ENCODE measurements at places on chromosomes 13 and 19.

GRCh38 chr13:98348466-98349200, 171.6 kb upstream of the RNF113B start:
- DNase-seq: no peak

DNA sequence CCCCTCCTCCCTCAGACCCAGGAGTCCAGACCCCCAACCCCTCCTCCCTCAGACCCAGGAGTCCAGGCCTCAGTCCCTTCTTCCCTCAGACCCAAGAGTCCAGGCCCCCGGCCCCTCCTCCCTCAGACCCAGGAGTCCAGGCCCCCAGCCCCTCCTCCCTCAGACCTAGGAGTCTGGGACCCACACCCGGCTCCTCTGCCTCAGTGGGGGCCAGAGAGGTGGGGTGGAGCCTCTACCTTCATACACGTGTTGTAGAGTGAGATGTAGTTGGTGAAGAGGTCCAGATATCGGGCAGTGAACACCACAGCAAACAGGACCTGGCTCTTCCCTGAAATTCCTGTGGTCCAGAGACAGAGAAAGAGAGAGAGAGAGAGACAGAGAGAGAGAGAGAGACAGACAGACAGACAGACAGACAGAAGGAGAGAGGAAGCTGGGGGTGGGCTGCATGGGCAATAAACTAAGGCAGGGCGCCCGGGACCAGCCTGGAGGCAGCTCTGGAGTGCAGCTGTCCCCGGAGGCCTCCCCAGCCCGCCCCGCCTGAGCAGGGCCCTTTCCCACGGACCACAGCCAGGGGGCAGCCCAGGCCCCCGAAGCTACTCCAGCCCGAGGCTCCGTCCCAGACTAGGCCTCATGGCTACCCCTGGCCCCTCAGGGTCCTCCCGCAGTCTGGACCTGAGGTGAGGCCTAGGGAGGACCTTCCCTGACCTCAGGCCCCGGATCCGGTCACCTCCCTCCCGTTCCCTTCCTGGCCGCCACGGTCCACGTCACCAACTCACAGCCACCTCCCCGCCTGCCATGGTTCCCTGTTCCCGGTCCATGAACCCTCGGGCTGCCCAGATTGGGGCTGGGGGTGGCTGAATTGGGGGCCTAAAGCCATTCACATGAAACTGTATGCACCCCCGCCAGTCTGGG, 907 bp downstream of the KDELR1 start:
- DNase-seq: peak; percentile 62

GRCh38 chr13:33018886-33019285, 2.7 kb downstream of the KL start:
- no peak for DNase-seq

- DNase-seq: no peak
Measured at GRCh38 chr13:51534041-51534817, 50.0 kb upstream of the WDFY2 start.

DNA sequence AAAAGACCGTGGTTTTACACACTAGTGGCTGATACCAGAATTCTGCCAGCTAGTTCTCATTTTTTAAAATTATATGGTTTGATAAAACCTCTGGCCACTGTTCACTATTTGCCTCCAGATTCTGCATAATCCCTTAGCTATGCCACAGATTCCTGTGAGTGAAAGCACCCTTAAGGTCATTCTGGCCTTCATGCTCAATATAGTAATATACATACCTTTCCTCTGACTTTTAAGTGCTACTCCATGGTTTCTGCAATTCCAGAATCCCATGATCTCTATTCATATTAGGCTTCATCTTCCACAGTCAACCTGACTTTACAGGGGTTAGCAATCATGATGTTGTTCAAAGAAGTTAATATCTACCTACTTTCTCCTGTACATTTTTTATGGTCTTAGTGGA, 274.1 kb upstream of the EDNRB start:
- peak; percentile 28 for DNase-seq

DNA sequence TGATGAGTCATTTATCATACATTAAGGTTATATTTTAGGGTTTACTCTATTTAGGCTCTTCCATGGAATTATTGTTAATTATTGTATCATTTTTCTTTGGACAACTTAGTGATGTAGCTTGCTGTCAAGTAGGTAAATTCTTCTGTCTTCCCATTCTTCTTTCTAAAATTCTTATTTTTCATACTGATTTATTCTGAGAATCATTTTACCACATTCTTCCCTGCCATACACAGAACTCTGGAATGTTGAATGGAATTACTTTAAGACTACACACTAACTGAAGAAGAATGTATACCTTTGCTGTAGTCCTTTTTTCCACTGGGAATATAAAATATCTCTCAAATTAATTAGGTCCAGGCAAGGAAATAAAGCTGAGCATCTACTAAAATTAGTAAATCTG, 24.5 kb upstream of the SLC7A1 start:
- DNase-seq: peak; percentile 76

DNA sequence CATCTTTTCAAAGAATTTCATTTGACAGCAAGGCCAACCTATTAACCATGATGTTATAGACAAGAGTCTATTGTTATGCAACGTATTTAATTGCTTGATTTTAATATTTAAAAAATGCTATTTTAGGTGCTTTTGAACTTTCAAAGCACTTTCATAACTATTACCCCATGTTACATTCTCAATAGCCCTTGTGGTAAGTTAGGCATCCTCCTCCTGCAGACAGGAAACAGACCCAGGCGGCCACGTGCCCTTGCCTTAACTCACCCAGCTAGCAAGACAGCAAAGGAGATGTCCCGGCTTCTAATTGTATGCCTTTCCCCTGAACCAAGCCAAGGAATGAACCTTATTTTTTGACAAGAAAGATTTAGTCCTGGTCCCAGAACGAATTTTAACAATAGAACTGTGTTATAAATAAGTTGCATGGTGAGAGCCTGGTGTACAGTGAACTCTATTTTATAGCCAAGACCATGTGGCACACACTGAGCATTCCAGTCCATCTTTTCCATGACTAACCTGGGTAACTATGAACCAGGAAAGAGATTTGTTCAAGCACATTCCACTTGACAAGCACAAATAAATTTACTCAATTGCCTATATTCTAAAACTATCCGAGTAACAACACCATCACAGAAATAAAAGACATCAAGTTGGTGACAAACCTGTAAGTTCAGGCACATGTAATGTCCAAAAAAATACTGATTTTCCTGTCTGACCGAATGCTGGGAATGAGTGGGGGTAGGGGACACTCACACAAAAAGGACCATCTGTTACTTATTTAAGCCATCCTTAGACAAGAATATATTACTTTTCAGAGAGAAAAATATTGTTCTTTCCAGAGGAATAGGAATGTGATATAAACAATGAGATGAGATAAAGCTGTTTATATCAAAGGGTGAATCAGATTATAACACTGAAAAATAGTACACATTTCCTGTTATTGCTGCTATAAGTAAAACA, 163.0 kb downstream of the EFNB2 start:
- DNase-seq: peak; percentile 81

DNA sequence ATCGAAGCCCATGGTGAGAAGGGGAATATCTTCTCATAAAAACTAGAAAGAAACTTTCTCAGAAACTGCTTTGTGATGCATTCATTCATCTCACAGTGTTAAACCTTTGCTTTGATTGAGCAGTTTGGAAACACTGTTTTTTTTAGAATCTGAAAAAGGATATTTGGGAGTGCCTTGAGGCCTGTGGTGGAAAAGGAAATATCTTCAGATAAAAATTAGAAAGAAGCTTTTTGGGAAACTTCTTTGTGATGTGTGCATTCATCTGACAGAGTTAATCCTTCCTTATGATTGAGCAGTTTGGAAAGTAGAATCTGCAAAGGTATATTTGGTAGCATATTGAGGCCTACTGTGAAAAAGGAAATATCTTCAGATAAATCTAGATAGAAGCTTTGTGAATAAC, 1594.9 kb downstream of the UQCRFS1 start:
- DNase-seq: no peak

DNA sequence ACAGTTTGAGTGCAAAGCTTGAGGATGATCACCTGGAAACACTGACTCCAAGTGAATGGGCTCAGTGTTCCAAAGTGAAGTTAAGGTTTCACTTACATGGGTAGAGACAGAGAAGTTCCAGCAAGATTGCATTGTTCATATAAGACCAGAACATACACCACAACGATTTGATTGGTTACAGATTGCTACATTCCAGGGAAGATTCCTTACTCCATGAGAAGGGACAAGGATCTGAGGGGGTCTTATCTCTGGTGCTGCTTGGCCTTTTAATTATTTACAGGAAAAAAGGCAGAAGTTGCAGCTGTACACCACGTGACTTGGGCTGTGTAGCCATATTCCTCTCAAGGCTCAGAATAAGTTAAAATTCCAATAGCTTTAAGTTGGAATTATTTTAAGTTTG, 12.3 kb downstream of the WDFY2 start:
- peak; percentile 44 for DNase-seq

GRCh38 chr19:58037927-58038687, 4.3 kb downstream of the ZSCAN1 start:
- DNase-seq: no peak

GRCh38 chr13:49210669-49211068, 9.5 kb upstream of the MLNR start:
- no peak for DNase-seq

DNA sequence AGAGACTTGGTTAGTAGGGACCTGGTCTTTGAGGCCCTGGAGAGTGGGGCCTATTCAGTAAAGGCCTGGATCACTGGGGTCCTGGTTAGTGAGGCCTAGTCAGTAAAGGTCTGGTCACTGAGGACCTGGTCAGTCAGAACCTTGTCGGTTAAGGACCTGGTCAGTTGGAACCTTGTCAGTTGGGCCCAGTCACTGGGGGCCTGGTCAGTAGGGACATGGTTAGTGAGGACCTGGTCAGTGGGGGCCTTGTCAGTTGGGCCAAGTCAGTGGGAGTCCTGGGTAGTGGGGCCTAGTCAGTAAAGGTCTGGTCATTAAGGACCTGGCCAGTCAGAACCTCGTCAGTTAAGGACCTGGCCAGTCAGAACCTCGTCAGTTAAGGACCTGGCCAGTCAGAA, 43.2 kb upstream of the TPM4 start:
- DNase-seq: no peak

- DNase-seq: no peak
Measured at GRCh38 chr13:20001366-20002190, 43.1 kb downstream of the ZMYM2 start.

GRCh38 chr13:52896827-52897659, 48.6 kb upstream of the PCDH8 start:
- DNase-seq: no peak

- DNase-seq: no peak
Measured at GRCh38 chr19:1844513-1845124, 3.7 kb downstream of the REXO1 start.

DNA sequence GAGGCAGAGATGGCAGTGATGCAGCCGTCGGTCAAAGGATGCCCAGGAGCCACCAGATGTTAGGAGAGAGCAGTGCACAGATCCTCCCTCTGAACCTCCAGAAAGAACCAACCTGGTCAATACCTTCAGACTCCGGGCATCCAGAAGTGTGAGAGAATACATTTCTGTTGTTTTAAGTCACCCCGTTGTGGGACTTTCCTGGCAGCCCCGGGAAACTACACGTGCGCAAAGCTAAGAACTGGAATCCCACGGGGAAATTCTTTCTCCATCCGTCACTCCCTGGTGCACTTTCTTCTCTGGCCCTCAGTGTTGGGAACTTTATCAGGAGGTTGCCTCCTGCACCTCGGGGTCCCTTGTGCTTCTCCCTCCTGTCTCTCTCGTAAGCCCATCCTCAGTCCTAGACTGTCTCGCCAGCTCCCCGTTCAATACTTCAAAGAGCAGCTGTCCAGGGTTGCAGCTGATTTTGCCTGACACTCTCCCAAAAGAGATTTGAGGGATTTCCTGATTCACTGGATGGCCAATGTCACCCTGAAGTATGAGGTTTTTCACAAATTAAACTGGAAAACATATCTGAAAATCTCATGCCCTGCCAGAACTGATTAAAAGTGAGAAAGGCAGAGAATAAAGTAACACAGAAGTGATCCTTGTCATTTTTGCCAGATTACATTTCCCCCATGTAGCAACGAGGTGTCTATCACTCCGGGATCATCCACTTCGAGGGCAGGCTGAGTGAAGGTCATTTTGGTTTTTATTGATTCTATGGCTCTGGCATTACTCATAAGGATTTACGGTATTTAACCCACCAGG, 136.8 kb downstream of the DCT start:
- DNase-seq: no peak

GRCh38 chr13:33279414-33280278, 5.9 kb downstream of the STARD13 start:
- DNase-seq: peak; percentile 87

- peak; percentile 69 for DNase-seq
Measured at GRCh38 chr19:41570639-41571112, 5.3 kb upstream of the CEACAM21 start.

DNA sequence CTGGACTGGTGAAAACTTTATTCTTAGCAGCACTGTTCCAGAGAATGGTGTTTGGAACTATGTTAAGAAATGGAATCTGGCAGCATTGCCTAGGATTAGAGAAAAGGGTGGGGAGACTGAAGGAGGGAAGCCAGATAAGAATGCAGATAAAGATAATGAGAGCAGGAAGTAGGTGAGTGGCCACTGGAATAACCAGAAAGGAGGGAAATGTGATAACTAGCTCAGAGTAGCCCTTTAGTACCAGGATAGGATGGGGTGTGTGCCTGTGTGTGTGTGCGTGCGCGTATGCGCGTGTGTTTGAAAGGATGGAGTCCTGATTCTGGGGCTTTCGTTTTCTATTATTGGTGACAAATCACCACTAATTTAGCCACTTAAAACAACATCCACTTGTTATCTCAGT, 33.4 kb upstream of the FRY start:
- DNase-seq: no peak

DNA sequence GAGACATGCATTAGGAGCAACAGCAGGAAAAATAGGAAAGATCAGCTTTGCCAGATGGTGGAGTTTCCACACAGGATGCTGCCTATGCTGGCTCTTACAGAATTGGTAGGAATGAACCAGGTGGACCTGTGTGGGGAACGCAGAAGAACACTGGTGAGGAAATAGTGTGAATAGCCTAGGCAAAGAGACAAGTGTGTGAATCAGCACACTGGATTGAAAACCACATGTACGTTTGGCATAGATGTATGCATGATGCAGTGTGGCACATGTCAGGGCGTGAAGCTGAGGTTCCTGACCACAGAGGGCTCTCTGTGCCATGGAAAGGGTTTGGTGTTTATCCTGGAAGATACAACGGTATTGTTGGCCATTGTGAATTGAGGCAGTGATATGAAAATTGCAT, 156.5 kb upstream of the SLC10A2 start:
- no peak for DNase-seq

GRCh38 chr13:33487575-33488243, 202.2 kb upstream of the STARD13 start:
- peak; percentile 37 for DNase-seq

Data from fibroblast of skin of scalp (primary cell).